ENCODE measurements at places on chromosomes 5 and 9.

DNA sequence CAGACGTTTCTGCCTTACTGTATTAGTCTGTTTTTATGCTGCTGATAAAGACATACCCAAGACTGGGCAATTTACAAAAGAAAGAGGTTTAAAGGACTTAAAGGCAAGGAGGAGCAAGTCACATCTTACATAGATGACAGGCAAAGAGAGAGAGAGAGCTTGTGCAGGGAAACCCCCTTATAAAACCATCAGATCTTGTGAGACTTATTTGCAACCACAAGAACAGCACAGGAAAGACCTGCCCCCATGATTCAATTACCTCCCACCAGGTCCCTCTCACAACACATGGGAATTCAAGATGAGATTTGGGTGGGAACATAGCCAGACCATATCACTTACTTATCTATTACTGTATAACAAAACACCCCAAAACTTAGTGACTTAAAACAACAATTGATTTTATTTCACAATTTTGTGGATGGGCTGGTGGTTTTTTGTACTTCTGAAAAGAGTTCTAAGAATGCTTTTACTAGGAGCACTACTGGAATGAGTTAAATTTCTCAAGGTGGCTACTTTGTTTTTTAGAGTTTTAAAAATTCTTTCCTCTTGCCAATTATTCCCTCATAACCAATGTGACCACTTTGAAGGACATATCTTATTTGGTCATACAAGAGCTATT is 10.3 kb downstream of the RUSC2 start:
- H3K27me3 ChIP-seq = no peaks in the 10 kb centered on the region
- peaks cover 12% of the 10 kb centered on the region for H3K36me3 ChIP-seq
- H3K4me3 ChIP-seq = no peak overlapping the region
- DNase-seq = no peak
- no peak overlapping the region for H3K27ac ChIP-seq

GRCh38 chr5:67827541-67827940 is 388.0 kb upstream of the PIK3R1 start:
- no peak overlapping the region for H3K4me3 ChIP-seq
- no peak for DNase-seq
- peaks cover 7% of the 10 kb centered on the region for H3K36me3 ChIP-seq
- peaks cover 36% of the 10 kb centered on the region for H3K4me1 ChIP-seq
- no peaks in the 10 kb centered on the region for H3K27me3 ChIP-seq

- no peak overlapping the region for H3K4me3 ChIP-seq
- H3K27me3 ChIP-seq = no peaks in the 10 kb centered on the region
- no peak for DNase-seq
- peaks cover 10% of the 10 kb centered on the region for H3K4me1 ChIP-seq
- no peaks in the 10 kb centered on the region for H3K36me3 ChIP-seq
Measured at GRCh38 chr9:105355781-105356180, 92.1 kb upstream of the FSD1L start.

GRCh38 chr5:100889896-100890295 is 13.2 kb downstream of the ST8SIA4 start:
- DNase-seq = no peak
- H3K4me3 ChIP-seq = no peak overlapping the region
- no peaks in the 10 kb centered on the region for H3K4me1 ChIP-seq
- H3K27ac ChIP-seq = no peak overlapping the region
- no peaks in the 10 kb centered on the region for H3K27me3 ChIP-seq

- no peak overlapping the region for H3K27ac ChIP-seq
- no peak for DNase-seq
- peaks cover 9% of the 10 kb centered on the region for H3K4me1 ChIP-seq
- H3K27me3 ChIP-seq = peaks cover 38% of the 10 kb centered on the region
- no peaks in the 10 kb centered on the region for H3K36me3 ChIP-seq
- H3K4me3 ChIP-seq = no peak overlapping the region
Measured at GRCh38 chr5:140004174-140004573, 38.9 kb downstream of the NRG2 start.

DNA sequence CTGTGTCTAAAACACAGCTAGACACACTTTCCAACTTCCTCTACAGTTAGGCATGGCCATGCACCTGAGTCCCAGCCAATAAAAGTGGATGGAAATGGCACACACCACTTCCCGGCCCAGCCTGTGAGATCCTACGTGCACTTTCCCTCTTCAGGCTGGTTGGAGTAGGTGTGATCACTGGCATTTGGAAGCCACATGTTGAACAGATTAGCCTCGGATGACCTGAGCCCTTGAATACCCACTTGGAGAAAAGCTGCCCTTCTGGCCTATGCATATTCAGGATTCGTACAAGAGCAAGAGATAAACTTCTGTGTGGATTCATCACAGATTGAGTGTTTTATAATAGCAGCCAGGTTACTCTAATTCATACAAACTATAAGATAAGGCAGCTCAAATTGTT is 359.0 kb upstream of the SLC30A5 start:
- DNase-seq = no peak
- peaks cover 10% of the 10 kb centered on the region for H3K4me1 ChIP-seq
- no peak overlapping the region for H3K27ac ChIP-seq
- no peaks in the 10 kb centered on the region for H3K27me3 ChIP-seq
- no peaks in the 10 kb centered on the region for H3K36me3 ChIP-seq

GRCh38 chr5:136957428-136957827 is 541.7 kb downstream of the SPOCK1 start:
- H3K27me3 ChIP-seq = peaks cover 3% of the 10 kb centered on the region
- H3K4me3 ChIP-seq = no peak overlapping the region
- H3K36me3 ChIP-seq = peaks cover 4% of the 10 kb centered on the region

DNA sequence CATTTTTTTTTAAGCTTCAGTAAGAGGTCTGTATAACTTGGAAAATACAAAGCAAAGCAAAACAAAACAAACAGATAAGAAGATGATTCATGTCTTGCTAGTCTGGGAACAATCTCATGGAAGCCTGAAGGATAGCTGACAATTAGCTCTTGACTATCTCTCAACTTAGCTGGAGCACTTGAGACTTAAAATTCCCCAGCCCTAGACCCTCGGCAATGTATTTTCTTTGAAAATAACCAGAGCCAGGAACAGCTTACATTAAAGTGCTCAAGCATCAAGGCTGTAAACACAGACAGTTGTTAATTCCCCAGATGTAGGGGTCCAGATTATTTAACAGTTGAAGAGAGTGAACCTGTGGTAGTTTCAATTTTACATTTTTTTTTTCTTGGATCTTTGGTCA is 82.9 kb downstream of the TMEM252 start:
- no peak overlapping the region for H3K27ac ChIP-seq
- peaks cover 15% of the 10 kb centered on the region for H3K27me3 ChIP-seq
- no peak for DNase-seq
- peaks cover 12% of the 10 kb centered on the region for H3K4me1 ChIP-seq

- H3K27ac ChIP-seq = no peak overlapping the region
- no peak for DNase-seq
- no peaks in the 10 kb centered on the region for H3K36me3 ChIP-seq
- peaks cover 53% of the 10 kb centered on the region for H3K4me1 ChIP-seq
- no peak overlapping the region for H3K4me3 ChIP-seq
Measured at GRCh38 chr9:81113453-81114124, 575.8 kb downstream of the TLE1 start.

DNA sequence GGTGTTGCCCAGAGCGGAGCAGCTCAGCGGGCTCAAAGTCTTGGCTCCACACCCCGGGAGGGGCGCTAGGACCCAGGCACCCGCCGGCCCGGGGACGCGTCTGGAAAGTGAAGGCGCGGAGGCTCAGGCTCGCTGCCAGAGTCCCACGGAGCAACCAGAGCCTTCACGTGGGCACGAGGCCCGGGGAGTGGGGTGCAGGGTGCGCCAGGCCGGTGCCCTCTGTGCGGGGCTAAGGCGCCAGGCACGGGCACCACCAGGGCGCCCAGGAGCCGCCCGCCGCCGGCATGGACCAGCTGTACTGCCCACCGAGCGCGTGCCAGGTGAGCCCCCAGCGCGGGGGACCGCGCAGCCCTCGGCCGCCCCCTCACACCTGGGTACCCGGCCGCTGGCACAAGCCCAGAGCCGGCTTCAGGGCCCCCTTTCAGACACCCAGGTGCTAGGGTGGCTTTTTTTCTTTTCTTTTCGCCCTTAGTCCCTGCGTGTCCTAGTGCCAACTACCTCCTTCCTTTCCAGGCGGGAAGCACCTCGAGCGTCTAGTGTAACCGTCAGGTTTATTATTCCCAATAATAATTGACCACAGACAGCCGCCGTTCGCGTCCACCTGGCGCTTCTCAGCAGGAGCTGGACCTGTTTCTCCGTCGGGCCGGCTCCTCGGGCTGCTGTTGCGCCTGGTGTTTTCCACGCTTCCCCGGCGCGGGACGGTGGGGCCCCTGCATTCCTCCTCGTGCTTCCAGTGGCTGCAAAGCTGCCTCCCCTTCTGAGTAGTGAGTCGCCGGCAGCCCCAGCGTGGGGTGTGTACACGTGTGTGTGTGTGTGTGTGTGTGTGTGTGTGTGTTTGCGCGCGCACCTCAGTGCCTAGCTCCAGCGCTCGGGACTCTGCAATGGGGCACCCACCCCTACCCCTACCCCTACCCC is 30.1 kb upstream of the PDE8B start:
- H3K27me3 ChIP-seq = peaks cover 45% of the 10 kb centered on the region
- no peak overlapping the region for H3K27ac ChIP-seq
- no peaks in the 10 kb centered on the region for H3K36me3 ChIP-seq
- peak overlapping the region; percentile 66 for H3K4me3 ChIP-seq

GRCh38 chr5:73030995-73031394 is 75.2 kb downstream of the FCHO2 start:
- DNase-seq = no peak
- peak overlapping the region; percentile 96 for H3K27ac ChIP-seq
- no peaks in the 10 kb centered on the region for H3K36me3 ChIP-seq
- H3K4me1 ChIP-seq = peaks cover 19% of the 10 kb centered on the region

DNA sequence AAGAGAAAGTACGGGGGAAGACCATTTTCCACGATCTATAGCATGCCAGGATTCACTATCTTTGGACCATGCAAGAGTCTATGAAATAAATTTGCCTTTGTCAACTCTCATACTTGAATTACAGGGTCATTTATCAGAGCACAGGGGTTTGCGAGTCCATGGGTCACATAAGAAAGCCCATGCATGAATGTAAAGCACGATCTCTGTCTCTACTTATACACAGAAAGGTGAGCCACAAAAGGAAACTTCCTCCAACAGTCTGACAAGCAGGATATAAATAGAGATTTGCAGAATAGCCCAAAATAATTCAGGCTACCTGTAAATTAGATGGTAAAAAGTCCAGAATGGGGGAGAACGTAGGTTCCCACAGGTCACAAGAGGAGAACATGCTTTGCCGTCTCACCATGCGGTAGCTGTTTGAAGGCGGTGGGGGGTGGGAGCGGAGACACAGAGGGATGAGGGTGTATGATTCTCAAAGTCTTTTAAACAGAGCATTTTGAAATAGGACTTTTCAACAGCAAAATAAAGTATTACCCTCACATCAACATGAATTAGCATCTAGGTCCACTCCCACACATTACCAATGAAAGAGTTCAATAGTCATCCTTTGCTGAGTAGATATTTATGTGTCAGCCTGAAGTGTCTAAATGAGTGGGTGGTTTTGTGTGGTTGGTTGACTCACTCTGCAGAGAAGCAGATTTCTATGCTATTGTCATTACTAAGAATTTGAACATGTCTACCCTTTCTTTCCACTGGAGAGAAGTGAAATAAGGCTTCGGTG is 279.7 kb downstream of the EBF1 start:
- peaks cover 10% of the 10 kb centered on the region for H3K36me3 ChIP-seq
- H3K27me3 ChIP-seq = peaks cover 4% of the 10 kb centered on the region
- peaks cover 22% of the 10 kb centered on the region for H3K4me1 ChIP-seq
- no peak for DNase-seq
- no peak overlapping the region for H3K4me3 ChIP-seq
- H3K27ac ChIP-seq = no peak overlapping the region

DNA sequence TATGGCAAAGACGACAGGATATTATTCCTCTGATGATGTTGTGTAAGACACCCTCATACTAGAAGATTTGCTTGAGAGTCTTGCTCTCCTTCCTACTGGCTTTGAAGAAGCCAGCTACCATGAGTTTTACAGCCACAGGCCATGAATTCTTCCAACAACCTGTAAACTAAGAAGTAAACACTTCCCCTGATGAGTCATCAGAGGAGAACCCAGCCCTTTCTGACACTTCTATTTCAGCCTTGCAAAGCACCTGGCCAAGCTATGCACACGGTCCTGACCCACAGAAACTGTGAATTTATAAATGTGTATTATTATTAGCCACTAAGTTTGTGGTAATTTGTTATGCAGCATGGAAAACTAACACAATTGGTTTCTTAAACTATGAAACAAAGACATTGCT is 288.8 kb upstream of the ADAMTSL1 start:
- no peak for DNase-seq
- H3K4me1 ChIP-seq = peaks cover 6% of the 10 kb centered on the region
- no peaks in the 10 kb centered on the region for H3K27me3 ChIP-seq
- peak overlapping the region; percentile 33 for H3K27ac ChIP-seq
- no peak overlapping the region for H3K4me3 ChIP-seq
- H3K36me3 ChIP-seq = peaks cover 2% of the 10 kb centered on the region

GRCh38 chr5:171667341-171668096 is 118.1 kb upstream of the SMIM23 start:
- H3K27ac ChIP-seq = no peak overlapping the region
- no peaks in the 10 kb centered on the region for H3K27me3 ChIP-seq
- H3K36me3 ChIP-seq = no peaks in the 10 kb centered on the region
- peaks cover 18% of the 10 kb centered on the region for H3K4me1 ChIP-seq
- H3K4me3 ChIP-seq = no peak overlapping the region

DNA sequence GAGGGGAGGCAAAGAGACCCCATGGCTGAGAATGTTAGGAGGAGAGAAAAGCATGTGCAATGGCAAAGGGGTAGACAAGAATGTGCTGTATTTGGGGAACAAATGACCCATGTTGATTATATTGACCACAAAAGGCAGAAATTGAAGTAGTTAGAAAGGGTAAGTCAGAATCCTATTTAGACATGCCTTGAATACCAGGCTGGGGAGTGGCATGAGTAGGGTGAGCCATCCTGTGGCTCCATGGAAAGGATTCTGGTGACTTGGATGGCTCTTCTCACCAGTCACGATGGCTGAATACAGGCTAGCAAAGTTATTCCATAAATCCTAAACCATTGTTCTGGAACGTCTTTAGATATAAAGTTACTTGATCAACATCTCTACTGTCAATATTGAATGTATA is 73.4 kb upstream of the MEF2C start:
- H3K4me3 ChIP-seq = no peak overlapping the region
- DNase-seq = no peak
- peaks cover 28% of the 10 kb centered on the region for H3K4me1 ChIP-seq
- no peak overlapping the region for H3K27ac ChIP-seq
- no peaks in the 10 kb centered on the region for H3K36me3 ChIP-seq

DNA sequence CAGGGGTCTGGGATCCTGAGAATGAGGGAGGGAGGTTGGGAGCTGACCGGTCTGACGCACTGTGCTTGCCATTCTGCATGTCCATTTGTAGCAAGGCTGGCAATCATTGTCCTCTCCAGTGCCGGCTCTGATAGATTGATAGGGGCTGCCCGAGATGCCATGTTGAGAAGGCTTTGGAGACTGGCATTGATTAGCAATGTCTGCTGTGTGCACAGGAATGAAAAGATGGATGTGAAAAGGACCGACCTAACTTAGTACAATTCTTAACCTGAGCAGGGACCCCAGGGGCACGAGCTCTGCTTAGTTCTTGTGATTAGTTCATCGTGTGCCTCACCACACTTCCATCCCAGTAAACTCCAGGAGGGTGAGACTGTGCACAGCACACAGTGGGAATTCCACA is 17.0 kb downstream of the NEK6 start:
- no peaks in the 10 kb centered on the region for H3K27me3 ChIP-seq
- H3K36me3 ChIP-seq = no peaks in the 10 kb centered on the region
- H3K27ac ChIP-seq = no peak overlapping the region
- no peak for DNase-seq
